ENCODE measurements at places on chromosomes 4 and X.
A peak's percentile ranks its signal among the peaks of the same experiment; 100 is the strongest.

GRCh38 chr4:139910106-139910505, 243.9 kb downstream of the MAML3 start:
- no peak for DNase-seq

DNA sequence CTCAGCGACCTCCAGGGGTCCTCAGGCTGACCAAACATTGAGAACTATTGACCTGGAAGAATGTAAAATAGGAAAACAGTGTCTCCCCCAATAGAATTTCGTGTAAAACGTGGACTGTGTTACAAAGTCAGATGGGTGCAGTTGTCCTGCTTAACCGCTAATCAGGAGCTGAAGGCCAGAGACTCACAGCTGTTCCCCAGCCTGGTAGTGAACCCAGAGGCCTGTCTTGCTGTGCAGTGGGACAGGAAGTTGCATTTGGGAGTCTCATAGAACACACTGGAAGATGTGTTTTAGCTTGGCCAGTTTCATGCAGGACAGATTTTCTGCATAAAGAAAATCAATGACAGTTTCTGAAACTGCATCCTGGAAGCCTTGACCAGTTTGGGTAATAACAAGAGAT, 151.5 kb downstream of the PTTG2 start:
- no peak for DNase-seq

DNA sequence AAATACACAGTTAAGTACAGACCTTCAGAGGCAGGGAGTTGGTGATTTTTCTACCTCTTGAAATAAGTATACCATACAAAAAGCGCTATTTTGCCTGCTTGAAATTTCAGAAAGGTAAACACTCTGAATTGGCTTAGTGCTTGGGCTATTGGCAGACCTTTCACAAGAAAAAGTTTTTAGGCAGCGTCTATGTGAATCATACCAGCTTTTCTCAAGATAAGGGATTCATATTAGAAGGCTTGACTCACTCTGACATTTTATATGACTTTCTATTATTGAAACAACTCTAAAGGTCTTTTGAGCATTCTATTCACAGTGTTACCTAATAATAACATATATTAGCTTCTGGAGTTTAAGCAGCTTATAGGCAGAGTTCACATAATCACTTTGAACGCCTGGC, 286.4 kb upstream of the FAT1 start:
- no peak for DNase-seq

DNA sequence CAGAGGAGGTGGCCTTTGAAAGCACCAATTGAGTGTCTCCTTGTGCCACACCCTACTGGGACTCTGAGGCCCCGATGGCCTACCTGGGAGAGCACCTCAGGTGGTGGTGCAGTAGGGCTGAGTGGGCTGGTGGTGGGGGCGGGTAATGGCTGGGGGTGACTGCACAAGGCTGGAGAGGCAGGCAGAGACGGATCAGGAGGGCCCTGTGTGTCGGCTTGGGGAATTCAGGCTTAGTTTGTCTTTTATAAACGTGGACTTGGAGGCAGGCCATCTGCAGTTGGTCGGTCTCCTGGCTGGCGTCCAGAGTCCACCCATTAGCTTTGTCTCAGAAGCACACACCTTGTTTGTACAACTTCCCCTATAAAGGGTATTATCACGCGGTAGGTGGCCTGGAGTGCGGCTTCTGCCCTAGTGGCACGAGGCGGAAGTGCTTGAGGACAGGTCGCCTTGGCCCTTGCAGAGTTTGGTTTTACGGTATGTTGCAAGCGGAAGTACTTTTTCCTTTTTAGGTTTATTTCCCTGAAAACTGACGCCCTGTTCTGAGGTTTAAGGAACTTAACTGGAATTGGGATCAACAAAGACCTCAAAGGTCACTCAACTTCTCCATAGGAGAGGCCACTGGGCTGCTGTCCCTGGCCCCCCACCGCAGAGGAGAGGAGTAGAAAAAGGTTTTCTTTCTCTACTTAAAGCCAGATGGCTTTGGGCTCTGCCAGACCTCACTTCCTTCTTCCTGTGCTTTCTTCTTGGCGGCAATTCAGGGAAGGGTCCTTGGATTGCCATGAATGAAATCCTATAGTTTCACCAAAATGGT, 8.0 kb downstream of the TBC1D14 start:
- DNase-seq = peak; percentile 91

GRCh38 chr4:27844376-27844775, 983.7 kb downstream of the STIM2 start:
- no peak for DNase-seq

GRCh38 chrX:2479420-2479780, 21.4 kb downstream of the DHRSX start:
- DNase-seq = no peak

- DNase-seq = peak; percentile 78
These were observed 18.5 kb upstream of the PIM2 start for GRCh38 chrX:48937054-48937907.

DNA sequence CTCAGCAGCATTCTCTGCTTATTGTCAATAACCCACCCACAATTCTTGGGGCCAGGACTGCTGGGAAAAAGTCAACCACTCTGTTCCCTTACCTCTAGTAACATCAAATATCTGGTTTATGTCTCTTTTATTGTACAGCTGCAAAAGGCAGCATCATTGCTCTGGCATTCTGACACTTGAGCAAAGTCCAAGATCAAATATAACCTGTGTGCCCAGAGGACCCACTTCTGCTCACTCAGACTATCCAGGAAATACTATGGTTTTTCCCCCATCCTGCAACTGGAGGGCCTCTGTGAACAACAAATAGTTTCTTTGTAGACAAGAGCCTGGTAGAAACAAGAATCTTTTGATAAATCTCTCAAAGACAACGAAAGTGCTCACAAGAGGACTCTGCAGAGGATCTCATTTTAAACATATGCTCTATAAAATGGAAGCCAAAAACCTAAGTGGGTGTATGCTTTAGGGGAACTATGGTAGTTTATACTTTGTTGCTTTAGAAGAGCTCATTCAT, 154.7 kb downstream of the RAB28 start:
- no peak for DNase-seq

DNA sequence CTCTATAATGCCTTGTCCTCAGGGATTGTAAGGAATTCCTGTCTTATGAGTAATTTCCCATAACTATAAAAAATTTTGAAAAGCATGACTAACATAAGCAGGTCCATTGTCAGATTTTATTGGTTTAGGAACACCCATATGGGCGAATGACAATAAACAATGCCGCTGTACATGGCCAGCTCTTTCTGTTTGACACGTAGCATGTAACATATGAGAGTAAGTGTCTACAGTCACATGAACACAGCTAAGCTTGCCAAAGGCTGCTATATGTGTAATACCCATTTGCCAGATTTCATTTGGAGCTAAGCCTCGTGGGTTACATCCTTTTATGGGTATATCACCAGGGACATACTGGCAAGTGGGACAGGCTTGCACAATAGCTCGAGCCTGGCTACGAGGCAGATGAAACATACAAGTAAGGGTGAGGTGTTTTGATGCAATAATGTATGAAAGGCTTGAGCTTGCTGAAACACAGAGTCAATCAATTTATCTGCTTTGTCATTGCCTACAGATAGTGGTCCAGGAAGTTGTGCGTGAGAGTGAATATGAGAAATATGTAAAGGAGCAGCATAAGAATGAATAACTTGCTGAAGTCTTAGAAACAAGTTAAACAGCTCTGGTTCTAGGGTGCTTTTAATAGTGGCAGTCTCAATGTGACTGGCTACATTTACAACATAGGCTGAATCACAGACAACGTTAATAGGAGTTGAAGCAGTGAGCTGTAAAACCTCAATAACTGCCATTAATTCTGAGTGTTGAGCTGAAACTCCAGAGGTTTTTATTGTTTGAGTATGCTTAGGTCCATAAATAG, 67.4 kb upstream of the UGT2B10 start:
- no peak for DNase-seq

- DNase-seq = no peak
These were observed 846.7 kb upstream of the EPHA5 start for GRCh38 chr4:66516940-66517339.

DNA sequence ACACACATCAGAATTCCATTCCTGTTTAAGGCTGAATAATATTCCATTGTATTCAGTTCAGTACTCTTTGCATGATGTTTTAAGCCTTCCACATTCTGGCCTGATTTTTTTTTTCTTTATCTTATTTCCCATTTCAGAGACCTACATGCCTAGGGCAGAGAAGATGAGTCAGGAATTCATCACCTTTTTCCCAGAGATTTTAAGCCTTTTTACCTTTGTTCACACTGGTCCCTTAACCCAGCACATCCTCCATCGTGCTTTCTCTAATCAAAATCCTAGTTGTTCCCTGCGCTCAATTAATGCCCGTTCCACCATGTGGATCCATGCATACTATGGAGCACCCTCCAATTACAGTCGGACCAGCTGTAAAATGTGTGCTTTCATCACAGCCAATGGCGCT, 245.1 kb downstream of the DHX15 start:
- no peak for DNase-seq

DNA sequence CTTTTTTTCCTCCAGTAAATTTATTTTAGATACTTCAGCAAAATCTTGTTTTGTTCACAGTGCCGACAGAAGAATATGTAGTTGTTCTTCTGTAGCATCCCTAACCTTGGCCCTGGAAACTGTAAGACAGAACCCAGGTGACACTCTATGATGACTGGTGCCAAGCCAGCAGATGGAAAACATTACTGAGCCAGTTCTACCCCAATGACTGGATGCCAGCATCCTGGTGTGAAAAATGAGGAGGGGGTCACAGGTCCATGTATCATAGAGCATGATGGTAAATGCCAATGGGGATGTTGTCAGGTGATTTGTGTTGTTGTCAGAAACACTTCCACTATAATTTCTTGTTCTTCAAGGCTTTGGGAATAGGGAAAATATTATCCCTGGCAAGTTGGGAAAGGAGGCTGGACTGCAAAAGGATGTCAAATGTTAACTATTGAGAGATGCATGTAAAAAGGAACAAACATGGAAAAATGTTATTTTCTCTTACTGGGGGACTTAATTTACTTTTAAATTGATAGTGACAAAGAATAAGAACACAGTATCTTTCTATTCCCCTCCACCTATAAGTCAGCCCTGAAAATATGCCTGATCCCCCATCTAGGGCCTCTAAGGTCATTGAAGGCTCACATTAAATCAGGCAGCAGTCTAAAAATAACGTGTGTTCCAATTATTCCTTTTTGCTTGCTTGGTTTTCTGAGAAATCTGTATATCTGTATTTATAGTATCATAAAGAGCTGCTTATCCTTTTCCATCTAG, 159.8 kb downstream of the RASL11B start:
- no peak for DNase-seq

GRCh38 chr4:67198727-67199126, 346.6 kb downstream of the CENPC start:
- DNase-seq = no peak

GRCh38 chr4:174522183-174523024, at the start of gene HPGD:
TSS of gene HPGD (minus strand) at chr4:174522488. CDS start at chr4:174522451, 37 bp downstream.
- DNase-seq = peak; percentile 69

DNA sequence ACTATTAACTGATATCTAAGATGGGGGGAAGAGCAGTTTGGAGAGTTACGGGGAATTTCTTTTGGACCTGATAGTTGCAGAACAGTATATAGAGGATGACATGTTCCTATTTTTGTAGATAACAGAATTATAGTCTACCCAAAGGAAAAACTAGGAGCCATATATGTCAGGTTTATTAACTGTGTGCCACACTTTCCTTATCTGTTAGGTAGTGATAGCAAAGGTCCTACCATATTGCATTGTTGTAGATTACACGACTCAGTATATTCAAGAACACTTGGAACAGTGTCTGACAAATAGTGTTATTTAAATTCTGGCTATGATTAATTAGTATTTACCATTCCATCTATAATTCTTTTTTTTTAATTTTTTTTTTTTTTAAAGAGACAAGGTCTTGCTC, 175.3 kb downstream of the NR3C2 start:
- DNase-seq = no peak

- peak; percentile 32 for DNase-seq
These were observed 14.4 kb upstream of the FAM9A start for GRCh38 chrX:8815460-8816065.

DNA sequence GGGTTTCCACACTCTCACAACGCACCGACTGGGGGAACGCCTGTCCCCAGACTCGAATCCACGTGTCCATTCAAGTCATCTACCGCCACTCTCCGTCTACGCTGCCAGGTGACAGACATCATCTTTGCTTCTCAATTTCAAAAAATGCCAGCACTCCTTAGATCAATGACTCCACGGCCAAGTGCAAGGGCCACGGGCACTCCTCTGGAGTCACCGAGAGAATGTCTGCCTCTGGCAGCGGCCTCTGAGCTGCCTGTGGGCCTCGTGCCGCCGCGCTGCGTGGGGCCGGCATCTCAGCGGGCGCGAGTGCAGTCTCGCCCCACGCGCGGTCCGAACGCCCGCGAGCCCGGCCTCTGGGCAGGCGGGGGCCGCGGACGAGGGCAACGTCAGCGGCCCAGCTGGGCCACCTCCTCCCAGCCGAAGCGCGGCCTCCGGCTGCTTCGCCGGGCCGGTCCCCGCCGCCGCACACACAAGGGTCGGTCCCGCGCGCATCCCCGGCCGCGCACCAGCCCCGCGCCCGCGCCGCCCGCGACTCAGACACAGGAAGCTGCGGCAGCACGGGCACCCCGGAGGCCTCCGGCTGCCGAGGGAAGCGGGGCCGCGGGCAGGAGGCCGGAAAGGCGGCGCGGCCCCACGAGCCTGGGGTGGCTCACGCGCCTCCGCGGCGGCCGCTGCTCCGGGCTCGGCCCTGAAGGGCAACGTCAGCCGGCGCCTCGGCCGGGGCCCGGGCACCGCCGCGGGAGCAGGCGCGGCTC, 450 bp downstream of the ACSL1 start:
- peak; percentile 61 for DNase-seq

DNA sequence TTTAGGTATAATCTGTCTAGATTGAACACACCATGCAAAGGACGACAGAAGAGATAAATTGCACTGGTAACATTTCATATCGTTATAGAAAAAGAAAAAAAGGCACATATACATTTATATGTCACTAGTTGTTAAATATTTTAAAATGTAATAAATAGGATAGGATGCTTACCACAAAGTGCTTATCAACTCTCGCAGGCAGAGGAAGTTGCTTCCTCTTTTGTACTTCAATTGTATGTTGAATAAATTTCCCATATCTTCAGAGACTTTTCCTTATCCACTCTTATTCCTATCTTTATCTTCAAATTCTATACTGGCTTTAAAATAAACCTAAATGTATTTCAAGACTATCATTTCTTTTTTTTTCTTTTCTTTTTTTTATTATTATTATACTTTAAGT, 163.3 kb upstream of the SPOCK3 start:
- no peak for DNase-seq

Data from inflammatory macrophage (primary cell).